ENCODE measurements at places on chromosomes 1 and 21.

GRCh38 chr1:6477039-6477820, 11.3 kb upstream of the TNFRSF25 start:
- no peak for DNase-seq

DNA sequence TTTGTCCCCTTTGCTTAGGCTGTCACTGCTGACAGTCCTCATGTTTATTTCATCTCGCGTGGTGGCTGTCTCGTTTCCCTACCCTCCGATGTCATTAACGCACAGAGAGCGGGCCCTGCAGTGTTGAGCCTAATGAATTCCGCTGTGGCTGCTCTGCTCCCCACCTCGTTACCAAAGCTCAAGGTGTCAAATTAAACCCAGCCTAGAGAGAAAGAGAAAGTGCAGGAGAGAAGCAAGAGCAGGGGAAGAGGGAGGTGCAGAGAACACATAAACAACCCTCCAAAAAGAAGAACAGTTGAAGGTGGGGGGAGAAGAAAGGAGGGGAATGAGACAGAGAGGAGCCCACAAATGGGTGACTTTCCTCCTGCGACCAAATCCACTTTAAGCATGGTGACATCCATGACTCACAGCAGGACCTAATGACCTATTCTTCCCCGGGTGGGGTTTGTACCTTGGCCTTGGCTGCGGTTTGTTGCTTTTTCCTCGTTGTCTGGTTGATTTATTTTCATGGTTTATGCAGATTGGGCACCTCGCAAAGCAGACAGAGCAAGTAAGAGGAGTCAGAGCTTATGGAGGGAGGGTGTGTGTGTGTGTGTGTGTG, 92.5 kb downstream of the PBX1 start:
- DNase-seq = no peak

DNA sequence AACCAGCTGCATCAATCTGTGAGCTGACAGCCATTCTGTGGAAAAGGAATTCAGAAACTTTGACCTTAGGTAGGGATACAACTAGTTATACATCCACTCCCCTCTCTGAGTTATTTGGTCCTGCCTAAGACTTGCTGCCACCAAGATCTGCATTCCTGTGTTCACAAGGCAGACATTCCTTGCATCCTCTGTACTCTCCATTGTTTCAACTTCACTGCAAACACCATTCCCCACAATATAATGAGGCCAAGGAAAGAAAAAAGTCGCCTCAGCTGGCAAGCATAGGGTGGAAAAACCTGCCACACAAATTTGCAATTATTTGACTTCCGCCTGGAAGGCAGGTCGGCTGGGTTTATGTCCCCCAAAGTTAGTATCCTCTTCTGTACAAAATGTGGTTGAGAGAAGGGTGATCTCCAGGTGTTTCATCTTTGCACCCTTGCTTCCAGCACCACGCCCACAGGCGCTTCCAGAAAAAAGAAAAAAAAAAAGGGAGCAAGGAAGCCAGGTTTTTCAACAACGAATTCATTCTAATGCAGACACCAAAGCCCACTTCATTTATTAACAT, 676 bp upstream of the CTTNBP2NL start:
- DNase-seq = no peak

DNA sequence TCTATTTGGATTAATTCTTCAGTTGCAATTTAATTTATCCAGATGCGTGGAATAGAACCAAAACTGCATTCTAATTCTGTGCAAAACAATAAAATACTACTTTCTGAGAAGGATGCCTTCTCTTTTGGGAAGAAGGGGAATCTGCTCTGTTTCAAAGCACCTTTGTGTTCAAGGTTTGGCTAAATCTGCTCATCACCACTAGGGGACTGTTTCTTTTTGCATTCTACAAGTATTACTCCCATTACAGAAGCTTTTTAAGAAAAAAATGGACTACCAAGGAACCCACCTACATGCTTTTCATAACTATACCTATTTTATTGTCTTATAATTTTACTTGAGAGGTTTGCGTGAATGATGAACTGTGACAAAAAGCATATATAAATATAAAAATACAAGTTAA, 18.2 kb downstream of the MRPS6 start:
- no peak for DNase-seq

DNA sequence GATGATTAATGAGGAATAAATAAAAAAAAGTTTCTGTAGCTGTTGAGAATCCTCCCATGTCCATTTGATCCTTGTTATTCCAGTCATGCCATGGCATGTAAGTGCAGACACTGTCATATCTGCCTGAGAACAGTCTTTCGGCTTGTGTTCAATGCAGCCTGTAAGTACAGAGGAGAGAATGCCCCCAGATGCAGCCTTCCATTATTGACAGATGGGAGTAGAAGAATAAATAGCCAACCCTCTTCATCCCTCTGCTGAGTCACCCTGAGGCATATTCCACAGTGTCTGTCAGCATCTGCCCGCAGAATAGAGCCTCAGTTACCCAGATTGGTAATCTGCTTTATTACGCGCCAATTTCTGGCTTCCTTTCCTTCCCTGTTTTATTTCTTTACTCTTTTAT, 139.4 kb downstream of the LRRC7 start:
- DNase-seq = no peak

GRCh38 chr1:204177133-204177532, 11.0 kb upstream of the REN start:
- DNase-seq = no peak

GRCh38 chr21:28152732-28153131, 839.9 kb downstream of the LTN1 start:
- no peak for DNase-seq

GRCh38 chr1:59617434-59617833, 197.3 kb upstream of the HOOK1 start:
- DNase-seq = no peak

GRCh38 chr1:37135032-37135431, 100.7 kb upstream of the GRIK3 start:
- no peak for DNase-seq

GRCh38 chr1:152728986-152729385, 21.0 kb downstream of the LCE4A start:
- no peak for DNase-seq

GRCh38 chr1:44605914-44606615, 68.2 kb downstream of the TMEM53 start:
- no peak for DNase-seq

DNA sequence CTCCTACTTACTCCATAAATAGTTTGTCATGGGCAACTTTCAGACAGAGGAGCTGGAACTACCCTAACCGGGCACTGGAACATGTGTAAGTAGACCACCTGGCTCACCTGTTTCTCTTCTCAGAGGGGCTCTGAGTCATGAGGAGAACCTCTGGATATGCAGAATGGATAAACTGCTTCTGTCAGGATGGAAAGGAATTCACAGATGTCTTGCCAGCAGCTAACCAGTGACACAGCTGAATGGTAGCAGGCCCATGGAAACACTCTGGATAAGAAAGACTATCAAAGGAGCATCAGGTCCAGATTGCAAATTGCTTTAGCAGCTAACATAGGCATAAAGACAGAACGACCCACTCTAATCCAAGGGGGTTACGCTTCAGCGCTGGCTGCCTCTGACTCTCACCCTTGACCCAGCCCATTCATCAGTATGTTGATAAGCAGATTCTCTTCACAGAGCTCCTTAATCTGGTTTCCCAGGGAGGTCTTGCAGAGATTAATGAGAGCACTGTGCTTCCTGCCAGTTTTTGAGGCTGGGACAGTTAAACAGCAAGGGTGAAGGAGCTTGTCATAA, 54.2 kb downstream of the HIVEP3 start:
- no peak for DNase-seq

Data from CD4-positive, alpha-beta T cell treated with Interleukin-4 for 4 hours (primary cell).